ENCODE measurements at places on chromosomes 1 and 21.

GRCh38 chr1:37989361-37989930, 376 bp downstream of the SF3A3 start:
- DNase-seq, result no peak

GRCh38 chr1:192805832-192806323, 3.0 kb upstream of the RGS2 start:
- peak; percentile 29 for DNase-seq

DNA sequence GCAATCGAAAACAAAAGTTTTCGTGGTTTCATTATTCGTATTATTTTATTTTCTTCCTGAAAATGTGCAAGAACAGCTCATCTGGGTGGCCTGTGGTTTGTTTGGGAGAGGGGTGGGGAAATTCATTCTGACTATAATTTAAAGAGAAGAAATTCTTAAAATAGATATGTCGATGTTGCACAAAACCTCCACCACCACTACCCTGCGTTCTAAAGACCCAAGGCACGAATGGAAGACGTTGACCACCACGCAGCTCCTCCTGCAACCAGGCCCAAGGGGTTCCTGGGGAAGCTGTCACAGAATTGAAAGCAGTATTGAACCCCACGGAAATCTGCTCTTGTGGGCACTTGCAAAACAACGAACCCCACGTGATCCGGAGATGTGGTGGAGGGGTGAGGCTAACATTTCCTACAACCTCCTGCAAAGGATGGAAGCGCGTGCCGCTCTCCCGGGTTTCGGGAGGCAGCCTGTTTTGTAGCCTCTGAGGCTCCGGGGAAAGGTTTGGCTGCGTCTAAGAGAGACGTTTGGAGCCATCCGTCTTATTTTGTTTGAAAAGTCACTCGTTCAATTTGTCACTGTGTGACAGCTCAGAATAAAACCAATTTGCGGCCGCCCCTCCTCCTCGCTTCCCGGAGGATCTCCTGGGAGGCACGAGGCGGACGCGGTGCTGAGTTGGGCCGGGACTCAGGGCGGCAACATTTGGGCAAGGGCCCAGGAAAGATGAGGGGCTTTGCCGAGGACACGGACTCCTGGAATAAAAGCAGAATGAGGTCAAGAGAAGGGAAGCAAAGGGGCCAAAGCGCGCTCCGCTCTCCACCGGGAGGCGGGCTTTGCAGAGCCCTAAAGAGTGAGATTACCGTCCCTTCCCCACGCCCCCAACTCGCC, 810 bp upstream of the HLX start:
- DNase-seq, result no peak

- no peak for DNase-seq
These were observed 889.2 kb upstream of the NCAM2 start for GRCh38 chr21:20108976-20109540.

GRCh38 chr1:59750328-59751003, 64.3 kb upstream of the HOOK1 start:
- no peak for DNase-seq

DNA sequence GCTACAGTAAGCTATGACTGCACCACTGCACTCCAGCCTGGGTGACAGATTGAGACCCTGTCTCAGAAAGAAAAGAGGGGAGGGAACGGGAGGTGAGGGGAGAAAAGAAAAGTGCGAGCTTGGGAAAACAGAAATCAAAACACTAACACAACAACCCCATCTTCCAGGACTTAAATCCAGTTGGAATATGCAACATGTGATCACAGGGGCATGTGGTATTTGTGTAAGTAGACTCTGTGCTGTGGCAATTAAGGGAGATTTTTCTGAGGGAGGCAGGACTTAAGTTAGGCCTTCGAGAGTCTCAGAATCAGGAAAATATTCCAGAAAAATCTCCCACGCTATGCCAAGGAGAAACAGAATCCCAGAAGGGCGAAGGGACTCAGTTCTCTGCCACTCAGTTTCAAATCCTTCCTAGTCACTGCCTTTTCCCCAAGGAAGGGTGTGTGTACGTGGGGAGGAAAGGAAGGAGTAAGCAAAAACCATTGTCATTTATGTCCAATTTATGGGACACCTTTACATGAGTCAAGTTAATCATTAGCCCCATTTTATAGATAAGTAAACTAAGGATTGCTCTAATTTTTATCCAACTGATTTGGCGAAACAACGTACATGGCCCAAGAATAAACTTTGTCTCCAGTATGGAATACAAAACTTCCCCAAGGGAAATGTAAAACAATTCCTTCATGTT, 12.3 kb downstream of the ID3 start:
- no peak for DNase-seq

DNA sequence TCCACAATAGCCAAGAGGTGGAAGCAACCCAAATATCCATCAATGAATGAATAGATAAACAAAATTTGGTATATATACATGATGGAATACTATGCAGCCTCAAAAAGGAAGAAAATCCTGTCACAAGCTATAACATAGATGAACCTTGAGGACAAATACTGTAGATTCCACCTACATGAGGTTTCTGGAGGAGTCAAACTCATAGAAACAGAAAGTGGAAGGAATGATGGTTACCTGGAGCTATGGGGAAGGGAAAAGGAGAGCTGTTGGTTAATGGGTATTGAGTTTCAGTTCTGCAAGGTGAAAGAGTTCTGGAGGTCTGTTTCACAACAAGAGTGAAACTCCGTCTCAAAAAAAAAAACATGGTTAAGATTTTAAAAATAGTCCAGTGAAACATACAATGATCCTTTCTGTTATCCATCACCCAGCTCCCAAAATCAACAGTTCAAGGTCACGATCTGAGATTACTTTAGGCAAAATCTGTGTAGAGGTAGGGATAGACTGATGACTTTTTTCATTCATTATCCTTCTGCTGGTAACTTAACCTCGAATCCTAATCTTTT, 80.8 kb upstream of the HNRNPU start:
- no peak for DNase-seq

DNA sequence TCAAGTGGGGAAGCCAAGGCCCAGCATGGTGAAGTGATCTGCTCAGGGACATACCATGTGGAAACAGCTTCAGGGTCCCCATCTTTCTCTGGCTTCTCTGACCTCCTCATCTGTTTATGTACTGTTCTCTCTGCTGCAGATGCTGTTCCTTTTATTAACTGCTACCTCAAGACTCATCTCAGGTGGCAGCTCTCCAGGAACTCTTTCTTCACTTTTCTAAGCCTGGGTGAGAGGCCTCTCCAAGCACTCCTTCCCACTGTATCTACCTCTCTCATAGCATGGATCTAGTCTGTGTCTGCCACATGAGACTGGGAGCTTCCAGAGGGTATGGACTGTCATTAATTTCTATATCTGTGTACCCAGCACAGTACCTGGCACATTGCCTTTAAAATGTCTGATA, 73.4 kb upstream of the PPM1J start:
- DNase-seq, result no peak

DNA sequence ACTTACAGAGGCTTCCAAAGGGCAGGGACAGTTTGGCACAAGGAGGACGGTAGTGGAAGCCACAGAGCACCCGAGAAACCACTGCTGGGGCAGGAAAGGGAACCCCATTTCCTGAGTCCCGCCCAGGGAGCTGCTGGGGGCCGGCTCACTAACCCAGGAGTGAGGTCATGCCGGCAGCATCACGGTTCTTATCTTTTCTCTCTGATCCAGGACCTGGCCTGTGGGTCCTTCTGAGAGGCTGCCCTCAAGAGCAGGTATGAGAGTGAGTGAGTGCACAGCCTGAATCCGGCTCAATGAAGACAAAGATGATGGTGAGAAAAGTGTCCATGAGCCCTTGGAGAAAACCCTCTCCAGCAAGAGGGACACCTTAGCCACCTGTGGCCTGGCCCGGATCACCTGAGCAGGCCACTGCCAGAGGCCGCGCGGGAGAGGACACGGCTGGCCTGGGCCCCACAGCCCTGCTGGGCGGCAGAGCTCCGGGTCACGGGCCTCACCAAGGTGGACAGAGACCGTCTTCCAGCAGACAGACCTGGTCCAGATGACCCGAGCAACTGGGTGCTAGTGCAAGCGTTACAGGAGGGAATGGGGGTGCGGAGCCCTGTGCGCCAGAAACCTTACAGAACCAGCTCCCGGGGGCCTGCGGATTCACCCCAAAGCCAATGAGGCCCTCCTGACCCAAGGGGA, 94.9 kb downstream of the RIPK4 start:
- no peak for DNase-seq

DNA sequence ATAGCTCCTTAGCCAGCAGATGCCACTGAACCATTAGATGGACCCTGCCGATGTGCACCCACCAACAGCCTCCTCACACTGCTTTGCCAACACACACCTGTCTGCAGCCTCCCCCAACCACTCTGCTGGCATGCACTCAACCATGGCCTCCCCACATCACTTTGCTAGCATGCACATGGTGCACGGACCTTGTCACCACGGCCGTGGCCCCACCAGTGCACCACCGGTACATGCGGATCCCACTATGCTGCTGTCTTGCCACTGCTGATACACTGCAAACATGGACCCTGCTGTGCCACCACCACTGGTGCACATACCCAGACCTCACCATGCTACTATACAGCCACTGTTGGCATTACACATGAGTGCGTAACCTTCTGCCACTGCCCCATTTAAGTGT, 66.1 kb downstream of the HFM1 start:
- no peak for DNase-seq

DNA sequence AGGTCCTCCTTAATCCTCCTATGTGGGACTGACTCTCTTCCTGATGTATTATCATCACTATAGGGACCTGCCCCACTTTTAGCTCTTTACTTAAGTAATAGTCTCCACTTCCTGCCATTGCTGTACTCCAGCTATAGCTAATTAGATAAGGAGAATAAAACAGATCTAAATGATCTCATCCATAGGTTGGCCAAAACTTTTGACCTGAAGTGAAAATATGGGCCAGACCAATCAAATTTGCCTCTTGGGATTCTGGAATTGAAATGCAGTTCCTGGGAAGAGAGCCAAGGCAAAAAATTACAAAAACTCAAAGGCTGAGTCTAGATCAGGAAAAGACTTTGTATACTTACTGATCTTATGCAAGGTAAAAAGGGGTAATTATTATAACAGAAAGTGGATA, 36.1 kb upstream of the PDE4B start:
- no peak for DNase-seq

DNA sequence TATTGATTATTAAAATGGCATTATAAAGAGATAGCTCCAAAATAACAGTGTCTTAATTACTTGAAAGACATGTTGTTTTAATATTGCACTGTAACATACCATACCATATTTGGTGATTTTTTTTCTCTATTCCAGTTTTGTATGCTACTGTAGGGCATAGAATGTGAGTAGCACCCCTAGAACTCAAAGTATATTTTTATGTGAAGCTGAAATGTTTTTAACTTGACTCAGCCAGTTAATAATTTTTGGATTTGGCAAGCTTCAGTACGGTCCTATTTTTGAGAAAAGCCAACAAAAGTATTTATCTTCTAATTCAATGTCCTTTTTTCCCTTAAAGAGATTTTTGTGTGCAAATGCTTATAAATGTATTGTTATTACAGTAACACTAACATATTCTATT, 593.8 kb downstream of the USP25 start:
- no peak for DNase-seq

GRCh38 chr1:56868761-56869160, 14.2 kb downstream of the C8A start:
- no peak for DNase-seq

DNA sequence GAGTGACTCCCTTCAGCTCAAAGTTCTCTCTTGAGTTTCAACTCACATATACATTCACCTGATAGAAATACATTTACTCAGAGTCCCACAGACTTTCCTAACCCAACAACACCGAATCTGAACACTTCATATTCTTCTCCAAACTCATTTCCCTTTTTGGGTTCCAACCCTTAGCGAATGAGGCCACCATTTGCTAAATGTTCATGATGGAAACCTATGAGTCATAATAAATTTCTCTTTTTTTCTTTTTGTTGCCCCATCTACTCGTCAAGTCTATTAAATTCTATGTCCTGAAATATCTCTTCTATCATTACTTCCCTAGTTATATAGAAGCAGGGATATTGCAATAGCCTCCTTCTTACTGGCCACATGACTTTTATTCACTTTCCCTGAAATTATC, 100.1 kb downstream of the HLX start:
- no peak for DNase-seq

DNA sequence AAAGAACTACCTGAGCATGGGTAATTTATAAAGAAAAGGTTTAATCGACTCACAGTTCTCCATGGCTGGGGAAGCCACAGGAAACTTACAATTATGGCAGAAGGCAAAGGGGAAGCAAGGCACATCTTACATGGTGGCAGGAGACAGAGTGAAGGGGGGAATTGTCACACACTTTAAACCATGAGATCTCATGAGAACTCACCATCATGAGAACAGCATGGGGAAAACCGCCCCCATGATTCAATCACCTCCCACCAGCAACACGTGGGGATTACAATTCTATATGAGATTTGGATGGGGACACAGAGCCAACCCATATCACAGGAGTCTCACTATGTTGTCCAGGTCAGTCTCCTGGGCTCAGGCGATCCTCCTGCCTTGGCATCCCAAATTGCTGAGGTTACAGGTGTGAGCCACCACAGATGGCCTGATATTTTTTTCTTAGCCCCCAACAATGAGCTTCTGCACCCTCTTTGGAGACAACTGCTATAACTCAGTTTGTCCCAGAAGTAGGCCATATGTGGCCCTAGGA, 22.5 kb upstream of the MORC3 start:
- DNase-seq, result no peak

GRCh38 chr1:89715677-89716076, 82.8 kb downstream of the LRRC8C start:
- DNase-seq, result no peak

- no peak for DNase-seq
These were observed 52.4 kb downstream of the IER5 start for GRCh38 chr1:181140891-181141290.

- DNase-seq, result no peak
These were observed 16.6 kb downstream of the BCAR3 start for GRCh38 chr1:93665015-93665414.

GRCh38 chr1:8174807-8175206, 143.1 kb upstream of the SLC45A1 start:
- DNase-seq, result no peak

DNA sequence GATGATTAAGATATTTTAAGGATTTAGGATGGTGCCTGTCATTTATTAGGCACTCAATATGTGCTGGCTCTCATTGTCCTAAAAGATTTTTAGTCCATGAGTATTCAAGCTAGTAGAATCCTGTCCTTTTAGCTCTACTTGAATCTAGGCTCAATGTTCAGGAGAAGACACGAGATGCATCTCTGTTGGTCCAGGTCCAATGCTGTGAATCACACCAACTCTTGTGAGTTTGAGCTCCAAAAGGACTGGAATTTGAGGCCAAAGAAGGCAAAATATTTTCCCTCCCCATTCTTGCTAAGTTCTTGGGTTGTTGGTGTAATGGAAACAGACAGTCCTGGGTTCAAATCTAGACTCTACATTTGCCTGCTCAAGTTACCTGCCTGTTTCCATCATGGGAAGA, 1.4 kb upstream of the PODN start:
- no peak for DNase-seq

GRCh38 chr1:172040466-172040865, 199.2 kb downstream of the DNM3 start:
- no peak for DNase-seq

DNA sequence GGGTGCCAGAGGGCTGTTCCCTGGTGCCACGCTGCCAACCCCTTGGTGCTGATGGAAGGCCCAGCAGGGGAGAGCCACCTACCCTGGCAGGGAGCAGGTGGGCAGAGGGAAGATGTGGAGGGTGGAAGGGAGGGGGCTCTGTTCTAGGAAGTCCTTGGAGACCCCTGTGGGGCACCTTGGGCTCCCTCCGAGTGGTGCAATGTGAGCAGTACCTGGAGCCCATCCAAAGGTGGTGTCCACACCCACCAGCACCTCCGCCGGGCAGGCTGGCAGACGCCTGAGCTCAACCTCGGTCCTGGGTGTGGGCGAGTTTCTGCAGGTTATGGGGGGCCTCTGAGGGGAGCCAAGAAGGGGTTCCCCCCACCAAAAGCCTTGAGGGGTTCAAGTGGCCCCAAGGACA, 11.3 kb upstream of the DNMT3L start:
- no peak for DNase-seq
